CD4-positive, alpha-beta T cell treated with Interleukin-1 beta for 1 hour (primary cell): ENCODE measurements at places on chromosomes 16 and 17.
A peak's percentile ranks its signal among the peaks of the same experiment; 100 is the strongest.

DNA sequence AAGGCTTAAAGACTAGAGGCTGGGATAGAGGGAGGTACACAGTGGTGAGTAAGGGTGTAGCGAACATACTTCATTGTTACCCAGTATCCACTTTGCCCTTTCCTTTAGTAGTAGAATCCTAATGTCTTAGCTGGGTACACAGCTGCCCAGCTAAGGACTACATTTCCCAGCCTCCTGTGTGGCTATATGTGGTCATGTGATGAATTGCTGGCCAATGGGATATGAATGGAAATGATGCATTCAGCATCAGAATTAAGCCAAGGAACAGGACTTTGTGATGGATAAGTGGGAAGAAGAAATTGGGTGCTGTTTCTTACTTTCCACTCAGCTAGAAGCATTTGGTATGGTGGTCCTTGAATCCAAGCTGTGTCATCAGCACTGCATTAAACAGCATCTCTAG, 55.9 kb downstream of the FOXL1 start:
- no peak for DNase-seq

DNA sequence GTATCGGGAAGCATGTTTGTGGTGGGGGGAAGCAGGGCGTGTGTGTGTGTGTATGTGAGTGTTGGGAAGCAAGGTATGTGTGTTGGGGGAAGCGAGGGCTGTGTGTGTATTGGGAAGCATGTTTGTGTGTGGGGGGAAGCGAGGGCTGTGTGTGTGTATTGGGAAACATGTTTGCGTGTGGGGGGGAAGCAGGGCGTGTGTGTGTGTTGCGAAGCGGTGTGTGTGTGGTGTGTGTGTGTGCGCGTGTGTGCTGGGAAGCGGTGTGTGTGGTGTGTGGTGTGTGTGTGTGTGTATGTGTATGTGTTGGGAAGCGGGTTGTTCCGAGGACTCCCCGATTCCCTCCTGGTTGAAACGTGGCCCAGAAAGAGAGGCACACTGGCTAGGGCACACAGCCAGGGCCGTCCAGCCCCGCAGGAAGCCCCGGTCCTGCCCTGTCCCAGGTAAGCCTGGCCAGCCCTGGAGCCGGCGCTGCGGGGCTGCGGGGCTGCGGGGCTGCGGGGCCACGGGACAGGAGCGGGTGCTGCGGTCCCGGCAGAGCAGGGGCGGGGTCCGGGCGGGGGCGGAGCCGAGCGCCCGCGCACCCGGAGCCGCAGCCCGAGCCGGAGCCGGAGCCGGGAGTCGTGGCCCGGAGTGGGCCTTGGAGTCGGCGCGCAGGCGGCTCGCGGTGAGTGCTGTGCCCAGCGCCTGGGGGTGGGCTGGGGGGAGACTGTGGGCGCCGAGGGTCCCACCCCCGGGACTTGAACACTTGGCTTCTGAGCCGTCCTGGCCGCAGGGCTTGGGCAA, at the start of gene NOD2:
NOD2 (plus strand) TSS at position 608 of the 783 bp plus-strand sequence. CDS start 5,890 bp downstream, outside the sequence.
- peak; percentile 31 for DNase-seq

GRCh38 chr16:75423723-75424104, 9.6 kb downstream of the CFDP1 start:
- no peak for DNase-seq

DNA sequence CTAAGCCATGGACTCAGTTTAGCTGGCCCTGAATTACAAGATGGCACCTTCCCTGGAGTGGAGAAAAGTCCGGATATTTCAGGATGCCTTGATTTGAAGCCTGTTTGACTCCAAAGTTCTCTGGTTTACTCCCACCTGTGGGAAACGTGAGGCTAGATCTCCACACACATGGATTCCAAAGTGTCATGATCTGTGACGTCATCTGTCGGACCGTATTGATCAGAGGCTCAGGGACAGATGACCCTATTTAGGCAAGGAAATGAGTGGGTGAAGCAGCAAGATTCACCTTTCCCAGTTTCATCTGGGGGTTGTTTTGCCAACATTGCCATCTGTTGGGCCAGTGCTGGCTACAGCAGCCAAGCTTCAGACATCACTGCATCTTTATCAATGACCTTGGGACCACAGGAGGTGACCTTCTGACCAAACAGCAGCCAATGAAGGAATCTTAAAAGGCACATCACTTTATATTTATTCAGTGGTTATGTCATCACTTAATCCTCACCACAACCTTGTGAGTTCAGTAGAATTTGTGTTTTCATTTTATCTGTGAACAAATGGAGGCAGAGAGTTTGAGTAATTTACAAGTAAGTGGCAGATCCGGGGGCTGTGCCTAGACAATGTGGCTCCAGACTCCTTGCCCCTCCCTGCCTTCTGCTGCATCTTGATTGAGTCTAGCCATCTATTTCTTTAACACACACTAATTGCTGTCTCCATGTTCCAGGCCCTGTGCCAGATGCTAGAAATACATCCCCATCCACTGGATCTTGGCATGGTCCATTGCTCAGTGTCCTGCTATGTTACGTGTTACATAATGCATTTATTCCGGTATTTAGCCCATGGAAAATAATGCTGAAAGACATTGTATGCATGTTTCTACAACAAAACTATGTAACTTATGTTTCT, 1.5 kb upstream of the CDH13 start:
- no peak for DNase-seq

GRCh38 chr16:19879241-19879792, 5.3 kb downstream of the GPRC5B start:
- no peak for DNase-seq

GRCh38 chr17:72618001-72618509, 474.4 kb downstream of the SLC39A11 start:
- no peak for DNase-seq
